ENCODE measurements at places on chromosomes 13 and 19.

- H3K27ac ChIP-seq, result no peak overlapping the region
- no peak for DNase-seq
- no peak overlapping the region for H3K4me3 ChIP-seq
- H3K36me3 ChIP-seq, result peaks cover 74% of the 10 kb centered on the region
These were observed 13.6 kb downstream of the CFD start for GRCh38 chr19:873084-873483.

GRCh38 chr13:114043421-114044053, 69.7 kb upstream of the C13orf46 start:
- H3K36me3 ChIP-seq, result peaks cover 13% of the 10 kb centered on the region
- H3K4me1 ChIP-seq, result peaks cover 30% of the 10 kb centered on the region
- H3K27ac ChIP-seq, result peak overlapping the region; percentile 9
- no peaks in the 10 kb centered on the region for H3K27me3 ChIP-seq

DNA sequence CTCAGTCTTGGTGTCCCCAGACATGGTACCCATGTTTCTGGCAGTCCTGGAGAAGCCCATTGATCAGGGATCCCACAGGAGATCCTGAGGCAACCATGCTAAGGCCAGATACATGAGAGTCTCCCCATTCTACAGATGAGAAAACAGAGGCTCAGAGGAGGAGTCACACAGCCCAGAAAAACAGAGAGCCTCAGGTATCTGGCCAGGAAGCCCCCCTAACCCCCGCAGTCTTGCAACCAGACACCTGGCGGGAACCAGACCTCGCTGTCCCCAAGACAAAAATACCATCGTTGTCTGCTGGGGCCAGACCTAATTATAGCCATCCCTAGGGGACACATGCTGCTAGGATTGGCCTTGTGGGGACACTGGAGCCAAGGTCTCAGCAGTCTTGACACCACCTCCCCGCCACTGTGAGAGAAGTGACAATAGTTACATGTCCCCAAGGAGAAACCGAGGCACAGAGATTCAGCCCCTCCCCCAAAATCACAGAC, 1.6 kb upstream of the PDE4C start:
- peaks cover 34% of the 10 kb centered on the region for H3K4me1 ChIP-seq
- H3K27me3 ChIP-seq, result peaks cover 65% of the 10 kb centered on the region
- DNase-seq, result peak; percentile 34
- no peaks in the 10 kb centered on the region for H3K36me3 ChIP-seq
- H3K27ac ChIP-seq, result no peak overlapping the region

DNA sequence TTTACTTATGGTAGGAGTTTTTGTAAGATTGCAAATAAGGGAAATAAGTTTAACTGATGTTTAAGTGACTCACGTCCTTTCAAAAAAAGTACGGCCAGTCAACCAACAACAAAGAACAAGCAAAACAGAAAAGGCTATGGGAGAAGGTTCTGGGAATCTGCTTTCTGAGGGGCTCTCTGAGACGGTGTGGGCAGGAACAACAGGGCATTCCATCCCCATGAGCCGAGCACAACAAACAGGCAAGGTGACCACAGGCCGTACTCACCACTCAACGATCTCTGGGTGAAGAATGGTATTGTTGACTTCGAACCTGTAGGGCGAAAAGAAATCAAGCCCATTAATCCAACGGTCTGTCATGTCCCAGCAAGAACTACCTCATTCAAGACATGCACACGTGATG, 43.8 kb downstream of the PEPD start:
- DNase-seq, result no peak
- no peaks in the 10 kb centered on the region for H3K27me3 ChIP-seq
- peaks cover 15% of the 10 kb centered on the region for H3K36me3 ChIP-seq
- no peaks in the 10 kb centered on the region for H3K4me1 ChIP-seq
- H3K27ac ChIP-seq, result no peak overlapping the region

GRCh38 chr13:40546047-40546446, 120.4 kb downstream of the FOXO1 start:
- DNase-seq, result no peak
- no peak overlapping the region for H3K4me3 ChIP-seq
- no peak overlapping the region for H3K27ac ChIP-seq
- no peaks in the 10 kb centered on the region for H3K27me3 ChIP-seq
- H3K36me3 ChIP-seq, result no peaks in the 10 kb centered on the region
- H3K4me1 ChIP-seq, result peaks cover 10% of the 10 kb centered on the region

DNA sequence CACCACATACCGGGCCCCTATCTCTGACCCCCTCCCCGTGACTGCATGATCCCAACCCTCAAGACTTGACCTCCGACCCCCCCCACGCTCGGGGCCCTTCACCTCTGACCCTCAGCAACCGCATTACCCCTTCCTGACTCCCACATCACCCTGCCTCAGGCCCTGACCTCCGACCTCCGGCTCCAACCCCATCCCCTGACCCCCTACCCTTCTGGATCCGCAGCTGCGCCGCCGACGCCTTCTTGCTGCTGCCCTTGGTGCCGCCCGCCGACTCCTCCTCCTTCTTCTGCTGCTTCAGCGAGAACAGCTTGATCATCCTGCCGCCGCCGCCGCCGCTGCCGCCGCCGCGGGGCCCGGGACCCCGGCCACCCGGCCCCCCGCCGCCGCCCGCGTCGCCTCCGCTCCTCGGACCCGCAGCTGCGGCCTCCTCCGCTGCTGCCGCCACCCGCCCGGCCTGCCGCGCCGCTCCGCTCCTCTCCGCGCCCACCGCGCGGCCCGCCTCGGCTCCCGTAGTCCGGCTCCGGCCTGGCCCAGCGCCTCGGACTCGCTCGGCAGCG, at the start of gene UBE2M:
UBE2M (minus strand) TSS at position 546 of the 557 bp plus-strand sequence; CDS start at position 316, 230 bp downstream.
- H3K36me3 ChIP-seq, result peaks cover 24% of the 10 kb centered on the region
- peak; percentile 67 for DNase-seq
- H3K4me3 ChIP-seq, result peak within 1 kb of the TSS; percentile 95
- peak within 1 kb of the TSS; percentile 100 for H3K27ac ChIP-seq

DNA sequence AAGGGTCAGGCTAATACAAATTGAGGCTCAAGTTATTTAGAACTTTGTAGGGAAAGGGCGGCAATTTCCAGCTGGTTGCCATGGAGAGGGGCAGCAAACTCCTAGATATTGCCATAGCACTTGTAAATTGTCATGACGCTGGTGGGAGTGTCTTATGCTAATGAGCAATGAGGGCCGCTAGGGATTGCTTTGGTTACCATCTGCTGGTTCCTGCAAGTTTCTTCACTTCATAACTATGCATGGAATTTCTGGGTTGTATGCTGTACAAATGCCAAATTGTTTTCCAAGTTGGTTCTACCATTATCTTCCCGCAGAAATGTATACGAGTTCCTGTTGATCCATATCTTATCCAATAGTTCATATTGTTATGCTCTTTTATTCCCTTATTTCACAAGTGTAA, 1339.4 kb downstream of the EFNB2 start:
- H3K4me1 ChIP-seq, result no peaks in the 10 kb centered on the region
- no peaks in the 10 kb centered on the region for H3K27me3 ChIP-seq
- DNase-seq, result no peak
- H3K4me3 ChIP-seq, result no peak overlapping the region
- H3K36me3 ChIP-seq, result no peaks in the 10 kb centered on the region

- H3K4me1 ChIP-seq, result peaks cover 34% of the 10 kb centered on the region
- H3K4me3 ChIP-seq, result peak overlapping the region; percentile 95
- no peaks in the 10 kb centered on the region for H3K27me3 ChIP-seq
- DNase-seq, result peak; percentile 38
- H3K36me3 ChIP-seq, result peaks cover 33% of the 10 kb centered on the region
- H3K27ac ChIP-seq, result peak overlapping the region; percentile 99
These were observed 1.4 kb downstream of the HNRNPUL1 start for GRCh38 chr19:41265395-41266153.

GRCh38 chr13:99976575-99976974, 5.0 kb upstream of the ZIC5 start:
- no peak overlapping the region for H3K27ac ChIP-seq
- peaks cover 91% of the 10 kb centered on the region for H3K27me3 ChIP-seq
- no peaks in the 10 kb centered on the region for H3K36me3 ChIP-seq

DNA sequence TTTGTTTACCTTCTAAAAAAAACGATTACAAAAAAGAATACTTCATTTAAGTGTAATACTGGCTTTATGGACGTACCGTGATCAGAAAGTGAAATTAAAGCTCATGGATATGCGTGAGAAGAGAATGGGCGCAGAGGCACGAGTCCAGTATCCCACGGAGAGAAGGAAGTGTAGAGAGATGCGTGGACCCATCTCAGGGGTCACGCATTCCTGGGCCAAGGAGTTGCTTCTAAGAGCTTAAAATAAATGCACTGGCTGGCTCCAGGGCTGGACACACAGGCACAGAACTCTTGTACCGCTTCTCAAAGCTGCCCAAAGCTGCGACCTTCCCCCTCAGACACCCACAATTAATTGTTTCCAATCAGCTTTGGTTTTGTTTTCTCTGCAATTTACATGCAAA, 8.7 kb upstream of the SPC24 start:
- no peak overlapping the region for H3K4me3 ChIP-seq
- peaks cover 43% of the 10 kb centered on the region for H3K36me3 ChIP-seq
- H3K27ac ChIP-seq, result peak overlapping the region; percentile 91
- peaks cover 31% of the 10 kb centered on the region for H3K4me1 ChIP-seq
- no peaks in the 10 kb centered on the region for H3K27me3 ChIP-seq
- DNase-seq, result no peak

DNA sequence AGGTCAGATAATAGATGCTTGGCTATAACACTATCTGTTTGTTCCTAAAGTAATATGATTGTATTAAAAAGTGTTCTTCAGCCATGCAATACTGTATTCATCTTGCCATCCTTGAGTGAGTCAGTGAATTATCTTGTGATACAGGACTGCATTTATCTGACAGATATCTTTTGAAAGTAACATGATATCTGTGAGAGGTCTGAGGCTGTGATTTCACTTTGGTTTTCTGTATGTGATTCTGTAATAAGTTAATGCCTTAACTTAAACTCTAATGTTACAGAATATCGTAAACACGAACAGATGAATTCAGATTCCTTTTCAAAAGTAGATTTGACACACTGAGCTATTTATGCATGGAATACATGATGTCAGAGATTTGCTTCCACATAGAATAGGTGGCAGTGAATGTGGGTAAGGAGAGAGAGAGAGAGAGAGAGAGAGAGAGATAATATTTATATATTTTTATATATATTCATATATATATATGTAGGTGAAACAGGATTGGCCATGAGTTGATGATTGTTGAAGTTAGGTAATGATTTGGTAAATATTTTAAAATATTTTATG, 97.9 kb upstream of the RNF113B start:
- H3K27ac ChIP-seq, result no peak overlapping the region
- no peak overlapping the region for H3K4me3 ChIP-seq
- DNase-seq, result no peak

GRCh38 chr19:11361037-11361770, 6.0 kb downstream of the PLPPR2 start:
- H3K4me3 ChIP-seq, result no peak overlapping the region
- DNase-seq, result no peak
- peaks cover 13% of the 10 kb centered on the region for H3K4me1 ChIP-seq
- peaks cover 30% of the 10 kb centered on the region for H3K36me3 ChIP-seq
- peaks cover 12% of the 10 kb centered on the region for H3K27me3 ChIP-seq
- H3K27ac ChIP-seq, result no peak overlapping the region

GRCh38 chr13:98978280-98978679, 416 bp upstream of the DOCK9 start:
- H3K36me3 ChIP-seq, result no peaks in the 10 kb centered on the region
- H3K4me3 ChIP-seq, result peak overlapping the region; percentile 59
- peaks cover 26% of the 10 kb centered on the region for H3K4me1 ChIP-seq
- H3K27me3 ChIP-seq, result no peaks in the 10 kb centered on the region
- DNase-seq, result peak; percentile 57

DNA sequence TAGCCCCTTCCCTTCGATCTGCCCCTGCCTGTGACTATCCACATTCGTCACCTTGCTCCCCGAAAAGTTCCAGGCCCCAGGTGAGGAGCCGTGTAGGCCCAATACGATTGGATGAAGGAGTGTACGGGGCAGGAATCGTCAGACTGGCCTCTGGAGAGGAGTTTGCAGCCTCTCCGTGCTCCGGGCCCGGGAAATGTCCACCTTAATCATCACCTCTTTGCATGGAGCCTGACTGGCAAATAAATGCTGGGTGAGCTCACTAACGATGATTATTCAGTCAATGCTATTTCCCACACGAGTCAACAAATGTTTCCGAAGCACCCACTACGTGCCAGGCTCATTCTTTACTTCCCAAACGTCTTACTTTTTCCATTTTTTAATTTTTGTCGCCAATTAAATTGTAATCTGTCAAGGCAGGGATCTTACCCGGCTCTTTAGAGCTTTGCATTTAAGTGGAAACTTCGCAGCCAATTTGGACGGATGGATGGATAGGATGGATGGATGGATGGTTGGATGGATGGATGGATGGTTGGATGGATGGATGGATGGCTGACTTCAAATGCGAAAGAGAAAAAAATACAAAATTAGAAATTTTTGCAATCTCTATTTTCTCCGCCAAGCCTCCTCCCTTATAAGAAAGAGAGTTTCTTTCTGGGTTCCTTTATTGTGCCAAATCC, 45.8 kb downstream of the TGDS start:
- H3K27me3 ChIP-seq, result no peaks in the 10 kb centered on the region
- peak overlapping the region; percentile 97 for H3K27ac ChIP-seq
- peak overlapping the region; percentile 72 for H3K4me3 ChIP-seq
- H3K36me3 ChIP-seq, result no peaks in the 10 kb centered on the region
